Immature natural killer cell (primary cell): ENCODE measurements at places on chromosomes 13 and 19. TPM values are rescaled to one million over a fixed set of nuclear protein-coding genes. Genes with fewer than 3 reads are reported as not detected.

The ZNF471 gene
- not detected for polyA plus RNA-seq

The ZNF69 gene
- 2.4 TPM for polyA plus RNA-seq

The SELENOV gene
- polyA plus RNA-seq, result not detected

The ZNF91 gene
- polyA plus RNA-seq, result 48.1 TPM

The PNMA8C gene
- not detected for polyA plus RNA-seq

The OVOL3 gene
- not detected for polyA plus RNA-seq

The CD22 gene
- not detected for polyA plus RNA-seq

The LHB gene
- not detected for polyA plus RNA-seq

The TYROBP gene
- polyA plus RNA-seq, result 3,312 TPM

The TMPRSS9 gene
- not detected for polyA plus RNA-seq

GRCh38 chr13:80242728-80243427, 98.0 kb downstream of the SPRY2 start:
- DNase-seq, result no peak

DNA sequence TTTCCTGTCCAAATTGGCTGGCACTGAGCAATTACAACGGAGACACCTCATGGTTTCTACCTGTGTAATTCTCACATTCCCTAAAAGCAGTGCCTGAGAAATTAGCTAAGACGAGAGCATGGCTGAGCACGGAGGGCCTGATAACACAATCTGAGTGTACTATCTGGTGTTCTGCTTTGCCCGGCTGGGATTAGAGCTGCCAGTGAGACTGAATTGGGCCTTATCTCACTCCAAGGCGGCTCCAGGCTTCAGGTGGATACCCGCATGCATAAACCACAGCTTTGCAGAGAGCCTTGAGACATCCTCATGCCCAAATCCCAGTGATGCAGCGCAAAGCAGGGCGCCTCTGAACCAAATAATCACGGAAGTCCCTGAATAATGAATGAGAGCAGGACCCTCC, 172.3 kb downstream of the OXGR1 start:
- no peak for DNase-seq

- DNase-seq, result peak; percentile 9
Observed at GRCh38 chr13:75480671-75481175, 1.2 kb downstream of the TBC1D4 start.

DNA sequence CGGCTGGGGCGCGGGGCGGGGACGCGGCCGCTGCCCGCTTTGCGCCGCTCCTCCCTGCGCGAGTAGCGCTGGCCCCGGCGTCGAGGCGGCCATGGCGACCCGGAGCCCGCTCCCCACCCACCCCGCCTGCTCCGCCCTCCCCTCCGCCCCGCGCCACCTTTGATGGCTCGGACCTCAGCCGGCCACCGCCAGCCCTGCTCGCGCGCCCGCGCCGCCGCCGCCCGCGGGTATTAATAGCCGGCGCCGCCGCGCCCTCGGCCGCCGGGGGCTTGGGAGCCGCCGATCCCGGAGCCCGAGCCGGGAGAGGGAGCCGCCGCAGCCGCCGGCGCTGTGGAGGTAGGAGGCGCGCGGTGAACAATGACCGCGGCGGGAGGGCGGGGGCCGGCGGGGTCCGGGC, 261 bp downstream of the FARP1 start:
- DNase-seq, result no peak

DNA sequence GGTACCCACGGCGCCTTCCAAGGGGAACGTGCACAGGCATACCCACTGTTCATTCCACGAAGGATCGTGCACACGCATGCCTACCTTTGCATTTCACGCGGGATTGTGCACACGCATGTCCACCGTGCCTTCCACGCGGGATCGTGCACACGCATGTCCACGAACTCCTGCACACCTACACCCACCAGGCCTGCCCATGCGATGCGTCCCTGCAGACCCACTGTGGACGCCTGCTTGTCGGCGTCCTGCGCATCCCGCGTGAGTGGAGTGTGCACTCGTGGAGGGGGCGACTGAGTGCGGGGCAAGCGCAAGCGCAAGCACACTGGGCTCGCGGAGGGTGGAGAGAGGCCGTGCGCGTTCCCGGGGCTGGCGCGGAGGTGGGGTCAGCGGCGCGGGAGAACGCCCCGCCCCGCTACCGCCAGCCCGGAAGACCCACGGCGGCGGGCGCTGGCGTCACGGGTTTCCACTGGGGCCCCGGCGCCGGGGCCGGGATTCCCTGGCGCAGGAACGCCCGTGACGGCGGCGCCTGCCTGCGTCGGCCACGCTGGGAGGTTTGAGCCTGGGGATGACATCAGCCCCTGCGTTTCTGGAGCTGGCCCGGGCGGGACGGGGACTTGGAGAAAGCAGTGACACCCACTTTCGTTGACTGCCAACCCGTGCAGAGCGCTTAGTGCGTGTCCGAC, 18.7 kb downstream of the GADD45B start:
- DNase-seq, result peak; percentile 70

GRCh38 chr19:56866538-56866937, 26.0 kb upstream of the PEG3 start:
- no peak for DNase-seq

GRCh38 chr19:16146112-16146511, 2.6 kb downstream of the HSH2D start:
- peak; percentile 60 for DNase-seq

DNA sequence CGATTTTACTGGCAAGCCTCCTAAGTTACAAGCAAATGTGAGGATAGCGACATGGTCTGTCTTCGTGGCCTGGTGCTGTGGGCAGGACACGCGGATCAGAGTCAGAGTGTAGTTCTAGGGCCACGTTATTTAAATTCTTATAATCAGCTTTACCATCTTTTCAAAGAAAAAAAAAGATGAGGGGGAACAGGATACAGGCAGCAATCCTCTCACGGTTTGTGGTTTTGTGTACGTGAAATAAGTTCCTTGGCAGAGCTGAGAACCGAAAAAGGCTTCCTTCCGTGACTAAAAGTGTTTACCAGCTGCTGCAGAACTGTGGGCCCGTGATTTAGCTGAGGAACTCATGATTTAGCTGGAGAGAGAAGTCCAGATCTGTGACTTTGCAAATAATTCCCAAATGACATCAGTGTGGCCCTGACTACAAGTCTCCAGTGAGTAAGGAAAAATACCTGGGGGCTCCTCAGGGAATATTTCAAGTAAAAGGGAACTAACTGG, 27.2 kb downstream of the RCBTB2 start:
- peak; percentile 81 for DNase-seq

DNA sequence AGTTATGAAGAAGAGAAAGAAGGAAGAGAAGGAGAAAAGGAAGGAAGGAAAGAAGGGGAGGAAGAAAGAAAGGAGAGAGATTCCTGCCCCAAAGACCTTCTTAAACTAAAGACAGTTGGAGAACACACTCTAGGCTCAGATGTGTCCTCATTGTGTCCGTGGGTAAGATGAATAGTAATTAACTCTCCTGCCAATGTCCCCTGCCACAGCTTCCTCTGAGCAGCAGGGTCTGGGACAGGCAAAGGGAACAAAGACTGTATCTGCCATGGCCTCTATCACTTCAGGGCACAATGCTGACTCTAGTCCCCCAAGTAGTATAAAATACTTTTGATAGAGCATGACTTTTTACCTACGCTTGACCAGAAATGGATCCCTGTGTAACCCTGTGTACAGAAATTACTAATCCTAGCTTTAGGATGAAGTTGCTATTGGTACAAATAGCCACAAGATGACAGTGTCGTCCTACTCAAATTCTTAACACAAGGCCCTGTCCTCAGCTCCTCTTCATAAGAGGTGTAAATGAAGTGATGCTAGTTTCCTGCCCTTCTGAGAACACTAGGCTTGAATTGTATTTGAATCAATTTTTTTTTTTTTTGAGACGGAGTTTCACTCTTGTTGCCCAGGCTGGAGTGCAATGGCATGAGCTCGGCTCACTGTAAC, 186.2 kb upstream of the GPR12 start:
- DNase-seq, result peak; percentile 18

DNA sequence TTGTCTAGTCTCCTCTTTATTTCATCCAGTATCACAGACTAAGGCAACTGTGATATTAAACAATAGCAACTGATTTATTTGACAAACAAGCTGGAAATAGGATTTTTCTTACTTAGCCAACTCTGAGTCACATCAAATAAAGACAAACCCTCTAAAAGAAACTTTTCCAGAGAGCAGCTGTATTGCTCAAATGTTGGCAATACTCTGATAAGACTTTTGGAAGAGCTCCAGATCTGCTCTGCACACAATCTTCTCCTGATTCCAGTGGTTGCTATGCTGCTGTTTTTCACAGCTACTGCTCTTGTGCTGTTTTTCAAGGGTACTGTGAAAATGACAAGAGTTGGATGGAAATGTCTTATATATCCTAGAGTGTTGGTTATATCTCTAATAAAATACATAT, 1479.2 kb downstream of the SLITRK5 start:
- DNase-seq, result no peak

DNA sequence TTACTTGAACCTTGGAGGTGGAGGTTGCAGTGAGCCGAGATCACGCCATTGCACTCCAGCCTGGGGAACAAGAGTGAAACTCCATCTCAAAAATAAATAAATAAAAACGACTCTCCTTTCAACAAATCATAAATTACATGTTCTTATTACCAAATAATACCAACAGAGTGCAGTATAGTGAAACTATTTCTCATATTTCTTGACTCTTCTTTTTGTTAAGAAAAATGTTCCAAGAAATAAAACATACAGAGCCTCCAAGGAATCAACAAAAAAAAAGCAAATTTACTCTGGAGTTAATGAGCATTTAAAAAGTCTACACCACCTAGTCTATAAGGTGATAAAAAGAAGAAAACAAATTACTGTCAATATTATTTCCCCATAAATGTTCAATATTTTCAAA, 188.8 kb downstream of the KLF12 start:
- no peak for DNase-seq

GRCh38 chr19:7691497-7691896, 10.4 kb downstream of the FCER2 start:
- DNase-seq, result peak; percentile 77

DNA sequence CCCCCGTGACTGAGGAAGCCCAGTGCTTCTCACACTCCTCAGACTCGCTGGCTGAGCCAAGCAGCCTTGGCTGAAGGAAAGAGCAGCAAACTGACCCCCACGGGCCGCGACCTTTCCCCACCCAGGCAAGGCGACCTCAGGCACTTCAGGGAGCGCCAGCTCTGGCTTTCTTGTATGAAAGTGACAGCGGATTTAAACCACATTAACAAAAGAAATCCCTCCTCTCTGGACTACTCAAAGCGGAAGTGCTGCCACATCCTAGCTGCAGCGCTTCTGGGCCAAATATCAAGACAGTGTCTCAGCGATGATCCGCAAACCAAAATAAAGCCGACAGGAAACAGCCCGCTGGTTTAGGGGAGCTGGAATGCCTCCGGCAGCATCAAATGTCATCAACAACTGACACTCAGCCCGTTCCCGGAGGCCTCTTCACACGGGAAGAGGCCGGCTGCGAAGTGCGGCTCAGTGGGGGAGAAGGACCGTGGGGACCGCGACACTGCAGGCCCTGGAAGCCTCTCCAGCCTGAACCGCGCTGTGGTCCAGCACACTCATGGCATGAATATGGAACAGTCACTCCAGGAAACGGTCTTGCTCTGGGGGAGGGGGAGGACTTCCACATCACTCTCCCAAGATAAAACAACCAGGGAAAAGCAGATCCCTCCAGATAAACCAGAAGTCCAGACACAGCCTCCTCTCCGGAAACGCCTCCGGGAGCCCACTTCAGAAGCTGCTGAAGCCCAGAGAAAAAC, 1.4 kb downstream of the RASA3 start:
- DNase-seq, result peak; percentile 75

DNA sequence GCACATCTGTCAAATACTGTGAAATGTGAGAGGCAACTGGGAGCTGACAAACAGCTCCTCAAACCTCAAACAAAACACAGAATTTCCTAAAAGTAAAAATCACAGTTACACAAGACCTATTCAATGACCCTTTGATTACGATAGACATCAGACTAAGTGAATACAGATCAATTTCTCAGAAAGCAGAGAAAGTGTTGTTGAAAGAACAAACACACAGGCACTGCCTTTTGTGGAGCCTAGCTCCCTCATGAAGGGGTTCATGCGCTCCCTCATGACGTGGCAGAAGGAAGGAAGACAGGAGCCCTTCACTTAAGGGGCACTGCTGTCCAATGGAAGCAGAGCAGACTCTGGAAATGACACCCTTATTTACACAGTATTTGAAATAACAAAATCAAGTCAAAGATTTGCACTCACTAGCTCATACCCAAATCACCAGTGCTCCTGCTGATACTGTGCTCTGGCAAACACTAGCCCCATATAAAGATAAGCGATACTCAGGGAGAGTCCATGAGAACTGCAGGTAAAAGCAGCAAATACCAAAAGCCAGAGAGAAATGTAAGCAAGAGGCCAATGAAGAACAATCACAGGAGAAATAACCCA, 144.9 kb downstream of the KLF12 start:
- DNase-seq, result no peak

GRCh38 chr19:2188708-2189385, 25.1 kb downstream of the DOT1L start:
- DNase-seq, result no peak

DNA sequence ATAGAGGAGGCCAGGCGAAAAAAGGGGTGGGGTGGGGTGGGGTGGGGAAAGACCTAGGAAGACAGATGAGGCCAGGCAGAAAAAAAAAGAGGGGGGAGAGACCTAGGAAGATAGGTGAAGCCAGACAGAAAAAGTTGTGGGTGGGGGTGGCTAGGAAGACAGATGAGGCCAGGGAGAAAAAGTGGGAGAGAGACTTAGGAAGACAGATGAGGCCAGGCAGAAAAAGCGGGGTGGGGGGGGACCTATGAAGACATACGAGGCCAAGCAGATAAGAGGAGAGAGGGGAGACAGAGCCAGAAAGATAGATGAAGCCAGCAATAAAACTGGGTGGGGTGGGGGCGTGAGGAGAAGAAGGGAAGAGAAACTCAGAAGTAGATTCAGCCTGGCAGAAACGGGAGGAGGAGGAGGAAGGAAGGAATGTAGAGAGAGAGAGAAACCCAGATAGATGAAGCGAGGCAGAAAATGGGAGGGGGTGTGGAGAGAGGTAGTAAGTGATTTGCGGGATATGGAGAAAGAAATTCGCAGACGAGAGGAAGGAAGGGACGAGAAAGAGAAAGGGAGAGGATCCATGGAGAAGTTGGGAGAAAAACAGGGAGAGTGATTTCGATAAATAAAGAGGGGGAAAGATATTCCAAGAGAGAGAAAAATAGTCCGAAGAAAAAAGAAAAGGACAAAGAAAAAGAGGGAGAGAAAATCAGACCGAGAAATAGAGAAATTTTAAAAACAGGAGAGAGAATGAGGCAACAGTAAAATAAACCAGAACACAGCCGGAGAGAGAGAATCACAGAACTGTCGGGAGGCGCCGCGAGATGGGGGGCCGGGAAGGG, 12.2 kb upstream of the CACNG6 start:
- no peak for DNase-seq

DNA sequence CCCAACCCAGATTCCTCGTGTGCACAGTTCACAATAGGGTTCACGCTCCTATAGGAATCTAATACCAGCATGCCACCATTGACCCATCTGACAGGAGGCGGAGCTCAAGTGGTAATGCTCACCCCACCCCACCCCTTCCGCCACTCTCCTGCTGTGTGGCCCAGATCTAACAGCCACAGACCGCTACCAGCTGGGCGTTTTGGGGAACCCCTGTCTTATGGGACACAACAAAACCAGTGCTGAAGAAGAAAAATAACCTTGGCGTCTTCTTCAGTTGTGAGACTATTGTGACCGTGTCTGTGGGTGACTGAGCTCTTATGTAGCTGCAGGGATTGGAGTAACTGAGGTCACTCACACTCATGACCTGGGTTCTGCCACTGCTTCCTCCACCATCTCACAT, 5.2 kb upstream of the OR10H1 start:
- DNase-seq, result peak; percentile 34

- DNase-seq, result no peak
Observed at GRCh38 chr13:71906448-71906847, 39.4 kb upstream of the DACH1 start.

GRCh38 chr13:80437231-80437630, 96.3 kb upstream of the SPRY2 start:
- no peak for DNase-seq

GRCh38 chr13:45370922-45371406, 30.0 kb upstream of the TPT1 start:
- DNase-seq, result peak; percentile 43
